Cortex of kidney (tissue), 1 donor: ENCODE measurements at places on chromosomes 12 and 14.

DNA sequence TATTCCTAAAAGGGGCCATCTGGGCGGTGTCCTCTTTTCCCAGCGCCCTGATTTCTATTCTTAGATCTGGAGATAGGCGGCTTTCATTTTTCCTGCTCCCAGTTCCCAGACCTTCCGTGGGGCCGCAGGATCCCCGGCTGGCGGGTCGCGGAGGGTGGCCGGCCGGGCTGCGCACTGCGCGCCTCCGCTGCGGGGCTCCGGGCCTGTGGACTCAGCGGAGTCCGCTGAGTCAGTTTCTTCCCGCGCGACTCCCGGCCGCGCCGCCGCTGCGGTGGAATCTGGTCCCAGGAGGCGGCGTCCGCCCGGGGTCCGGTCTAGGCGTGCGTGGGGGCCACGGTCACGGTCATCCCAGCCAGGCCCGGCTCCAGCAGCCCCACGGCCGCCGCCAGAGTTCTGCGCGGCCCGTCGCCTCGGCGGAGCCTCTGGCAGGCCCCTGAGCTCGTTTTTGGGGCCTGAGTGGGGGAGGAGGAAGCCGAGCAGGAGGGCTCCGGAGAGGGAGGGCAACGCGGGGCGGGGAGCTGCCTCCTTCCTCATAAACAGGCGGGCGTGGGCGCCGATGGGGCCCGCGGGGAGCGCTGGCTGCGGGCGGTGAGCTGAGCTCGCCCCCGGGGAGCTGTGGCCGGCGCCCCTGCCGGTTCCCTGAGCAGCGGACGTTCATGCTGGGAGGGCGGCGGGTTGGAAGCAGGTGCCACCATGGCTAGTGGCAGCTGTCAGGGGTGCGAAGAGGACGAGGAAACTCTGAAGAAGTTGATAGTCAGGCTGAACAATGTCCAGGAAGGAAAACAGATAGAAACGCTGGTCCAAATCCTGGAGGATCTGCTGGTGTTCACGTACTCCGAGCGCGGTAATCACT lies at the start of gene LRRK2:
TSS of gene LRRK2 (plus strand) at position 559 of the 853 bp plus-strand sequence. CDS start at position 694, 135 bp downstream.
- DNase-seq = no peak

DNA sequence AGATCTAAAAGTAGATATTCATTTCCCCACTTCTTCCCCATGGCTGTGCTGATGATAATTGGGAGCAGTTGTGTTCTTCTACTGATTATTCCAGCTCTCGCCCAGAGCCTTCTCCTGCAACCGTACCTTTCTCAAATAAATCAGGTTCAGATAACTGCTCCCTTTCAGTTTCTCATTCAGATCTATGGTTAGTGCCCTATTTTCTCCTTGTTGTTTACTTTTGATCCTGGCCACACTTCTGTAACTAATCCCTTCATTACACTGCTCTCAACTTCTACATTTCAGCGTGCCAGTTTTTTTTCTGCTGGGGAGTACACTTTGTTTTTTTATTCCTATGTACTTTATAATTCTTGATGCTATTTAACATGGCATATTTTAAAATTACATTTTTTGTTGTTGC lies 2.8 kb upstream of the STRAP start:
- no peak for DNase-seq

GRCh38 chr12:92503029-92503931 lies 199.5 kb upstream of the PLEKHG7 start:
- no peak for DNase-seq

DNA sequence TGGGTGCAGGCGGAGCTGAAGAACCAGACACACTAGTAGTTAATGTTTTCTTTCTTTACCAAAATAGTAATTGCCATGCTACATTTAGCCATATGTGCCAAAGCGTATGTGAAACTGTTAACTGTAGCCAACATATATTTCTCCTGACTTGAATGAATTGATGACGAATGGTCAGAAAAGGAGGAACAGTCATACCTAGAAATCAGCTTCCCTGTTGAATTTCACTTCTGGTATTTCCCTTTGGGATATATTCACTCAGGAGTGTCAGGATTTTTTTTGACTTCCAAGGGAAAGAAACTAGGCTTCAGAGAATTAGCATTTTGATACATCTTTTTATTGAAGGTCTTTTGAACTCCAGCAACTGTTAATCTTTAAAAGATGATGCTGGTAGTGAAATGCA lies 87.0 kb downstream of the ERC1 start:
- no peak for DNase-seq

- DNase-seq = no peak
Observed at GRCh38 chr14:59308673-59309072, 120.2 kb downstream of the DAAM1 start.

DNA sequence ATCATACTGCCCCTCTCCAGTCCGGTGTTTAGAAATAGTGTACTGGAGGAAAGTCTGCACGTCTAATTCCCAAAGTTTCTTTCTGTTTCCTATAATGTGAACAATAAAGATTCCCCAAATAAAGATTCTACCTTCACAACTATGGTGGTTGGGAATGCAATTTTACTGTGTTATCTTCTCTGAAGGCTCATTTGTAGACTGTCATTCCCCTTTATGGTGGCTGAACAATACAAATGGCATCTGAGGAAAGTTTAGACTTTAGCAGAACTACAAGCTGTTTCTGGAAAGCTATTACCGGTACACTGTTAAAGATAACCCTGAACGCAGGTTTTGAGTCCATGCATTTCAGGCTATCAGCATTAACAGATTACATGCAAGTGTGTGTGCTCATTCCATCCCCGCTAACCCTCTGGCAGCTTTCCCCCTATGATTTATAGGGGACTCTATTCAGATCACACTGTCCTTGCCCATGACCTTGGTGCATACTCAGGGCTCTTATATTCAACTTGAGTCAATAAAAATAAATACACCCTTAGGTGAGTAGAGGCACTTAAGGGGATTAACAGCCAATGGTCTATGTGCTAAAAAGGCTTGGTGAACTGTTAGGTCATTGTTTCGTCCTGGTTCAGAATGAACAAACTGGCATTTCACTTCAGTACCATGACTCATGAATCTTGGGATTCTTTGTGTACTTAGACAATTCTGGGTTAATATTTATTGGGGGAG lies 60.7 kb upstream of the PYGL start:
- DNase-seq = no peak

- DNase-seq = no peak
Observed at GRCh38 chr12:121428883-121429282, 29.0 kb downstream of the RNF34 start.

GRCh38 chr12:65492998-65493912 lies 214.8 kb downstream of the MSRB3 start:
- DNase-seq = no peak
